ENCODE measurements at places on chromosomes 2 and 18. TPM values are rescaled to one million over a fixed set of nuclear protein-coding genes. Genes with fewer than 3 reads are reported as not detected.

Gene SLC9A4
- not detected for total RNA-seq

Gene EHD3
- 58.2 TPM for total RNA-seq

- H3K4me1 ChIP-seq = peaks cover 50% of the 10 kb centered on the region
- no peak for DNase-seq
- H3K36me3 ChIP-seq = peaks cover 37% of the 10 kb centered on the region
- no peak overlapping the region for H3K4me3 ChIP-seq
- peaks cover 7% of the 10 kb centered on the region for H3K27me3 ChIP-seq
Observed at GRCh38 chr2:43321446-43321845, 95.0 kb upstream of the ZFP36L2 start.

Gene POTEC
- total RNA-seq = not detected

DNA sequence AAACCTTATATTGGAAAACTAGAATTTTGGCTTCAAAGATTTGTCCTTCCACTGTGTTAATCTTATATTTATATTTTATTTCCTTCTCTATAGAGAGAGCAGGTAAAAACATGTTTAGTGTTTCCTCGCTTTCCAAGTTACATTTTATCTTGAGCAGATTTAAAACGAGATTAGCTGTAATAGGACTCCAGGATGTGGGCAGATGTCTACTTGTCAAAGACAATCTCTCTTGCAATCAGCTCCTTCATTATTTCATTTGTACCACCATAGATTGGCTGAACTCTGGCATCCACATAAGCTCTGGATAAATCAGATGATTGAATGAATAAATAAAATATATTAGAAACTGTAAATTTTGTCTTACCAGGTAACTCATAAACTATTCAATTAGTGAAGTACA is 17.5 kb upstream of the KANSL1L start:
- H3K27ac ChIP-seq = no peak overlapping the region
- H3K4me1 ChIP-seq = no peaks in the 10 kb centered on the region
- peaks cover 18% of the 10 kb centered on the region for H3K36me3 ChIP-seq

Gene CNTNAP5
- not detected for total RNA-seq

DNA sequence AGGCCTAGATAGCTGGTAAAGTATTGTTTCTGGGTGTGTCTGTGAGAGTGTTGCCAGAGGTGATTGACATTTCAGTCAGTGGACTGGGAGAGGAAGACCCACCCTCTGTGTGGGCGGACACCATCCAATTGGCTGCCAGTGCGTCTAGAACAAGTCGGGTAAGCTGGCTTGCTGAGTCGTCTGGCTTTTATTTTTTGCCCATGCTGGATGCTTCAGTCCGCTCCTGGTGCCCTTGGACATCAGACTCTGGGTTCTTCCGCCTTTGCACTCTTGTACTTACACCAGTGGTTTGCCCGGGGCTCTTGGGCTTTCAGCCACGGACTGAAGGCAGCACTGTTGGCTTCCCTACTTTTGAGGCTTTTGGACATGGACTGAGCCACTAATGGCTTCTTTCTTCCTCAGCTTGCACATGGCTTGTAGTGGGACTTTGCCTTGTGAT is 24.3 kb downstream of the DIS3L2 start:
- no peak overlapping the region for H3K27ac ChIP-seq
- H3K4me3 ChIP-seq = no peak overlapping the region
- no peaks in the 10 kb centered on the region for H3K27me3 ChIP-seq
- DNase-seq = no peak
- H3K36me3 ChIP-seq = peaks cover 7% of the 10 kb centered on the region
- H3K4me1 ChIP-seq = peaks cover 30% of the 10 kb centered on the region
